ENCODE measurements at places on chromosomes 4 and X.

GRCh38 chrX:124348182-124348581 is 1.8 kb downstream of the SH2D1A start:
- DNase-seq = no peak

DNA sequence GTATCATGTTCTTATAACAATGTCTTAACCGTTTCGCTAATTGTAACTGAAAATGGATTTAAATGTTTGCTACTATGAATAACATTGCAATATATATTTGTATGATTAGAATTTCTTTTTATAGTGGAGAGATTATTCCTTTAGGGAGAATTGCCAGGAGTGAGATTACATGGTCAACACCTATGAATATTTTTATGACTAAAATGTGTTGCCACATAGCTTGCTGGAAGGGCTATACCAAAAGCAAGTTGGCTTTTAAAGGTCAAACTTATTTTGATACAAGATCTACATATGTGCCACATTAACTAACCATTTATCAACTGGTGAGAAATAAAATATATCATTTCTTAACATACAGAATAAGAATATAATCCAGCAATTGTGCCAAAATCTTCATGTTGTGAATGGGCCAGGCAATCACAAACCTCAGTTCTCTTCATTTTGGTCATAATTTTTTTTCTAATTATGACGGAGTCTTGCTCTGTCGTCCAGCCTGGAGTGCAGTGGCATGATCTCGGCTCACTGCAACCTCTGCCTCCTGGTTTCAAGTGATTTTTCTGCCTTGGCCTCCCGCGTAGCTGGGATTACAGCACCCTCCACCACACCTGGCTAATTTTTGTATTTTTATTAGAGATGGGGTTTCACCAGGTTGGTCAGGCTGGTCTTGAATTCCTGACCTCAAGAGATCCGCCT is 10.0 kb upstream of the EGF start:
- no peak for DNase-seq

DNA sequence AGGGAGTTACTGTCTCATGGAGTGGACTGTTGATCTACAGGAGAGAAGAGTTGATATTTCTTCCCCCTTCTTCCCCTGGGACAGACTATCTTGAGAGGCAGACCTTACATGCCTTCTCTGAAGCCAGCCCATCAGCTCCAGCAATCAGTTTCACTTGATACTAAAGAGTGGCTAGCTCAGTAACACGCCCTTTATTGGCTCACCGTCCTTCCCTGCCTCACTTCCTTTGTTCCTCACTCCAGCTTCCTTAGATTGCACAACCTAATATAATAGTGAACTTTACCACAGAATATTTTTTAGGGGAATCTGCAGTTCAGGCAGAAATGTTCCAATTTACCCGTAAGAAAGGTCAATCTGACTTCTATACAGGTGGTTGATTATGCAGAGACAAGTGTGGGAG is 128.1 kb upstream of the NDP start:
- DNase-seq = peak; percentile 14

GRCh38 chrX:9566150-9566621 is 101.3 kb downstream of the TBL1X start:
- DNase-seq = no peak

GRCh38 chrX:2187352-2188115 is 313.2 kb downstream of the DHRSX start:
- DNase-seq = no peak

DNA sequence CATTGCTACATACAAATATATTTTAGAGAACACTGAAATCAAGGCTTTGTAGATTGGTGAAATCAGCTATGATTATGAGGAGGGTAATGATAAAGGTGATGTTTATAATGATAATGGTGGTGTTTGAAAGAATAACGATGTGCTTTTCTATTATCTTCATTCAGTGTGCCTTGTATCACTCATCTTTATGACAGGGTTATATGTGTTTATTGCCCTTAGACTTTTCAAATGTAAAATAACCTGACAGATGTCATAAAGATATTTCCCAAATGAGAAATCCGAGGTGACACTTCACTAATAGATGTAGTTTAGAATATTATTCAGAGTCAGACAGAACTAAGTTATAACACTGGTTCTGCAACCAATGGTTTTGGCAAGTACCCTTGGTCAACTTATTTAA is 323.0 kb upstream of the SPANXN4 start:
- no peak for DNase-seq

DNA sequence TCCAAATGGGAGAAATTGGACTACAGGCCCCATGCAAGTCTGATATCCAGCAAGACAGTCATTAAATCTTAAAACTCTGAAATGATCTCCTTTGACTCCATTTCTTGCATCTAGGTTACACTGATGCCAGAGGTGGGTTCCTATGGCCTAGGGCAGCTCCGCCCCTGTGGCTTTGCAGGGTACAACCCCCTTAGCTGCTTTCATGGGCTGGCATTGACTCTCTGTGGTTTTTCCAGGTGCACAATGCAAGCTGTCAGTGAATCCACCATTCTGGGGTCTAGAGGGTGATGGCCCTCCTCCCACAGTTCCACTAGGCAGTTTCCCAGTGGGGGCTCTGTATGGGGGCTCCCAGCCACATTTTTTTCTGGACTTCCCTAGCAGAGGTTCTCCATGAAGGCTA is 228.5 kb upstream of the ADAMTS3 start:
- no peak for DNase-seq

GRCh38 chr4:36944232-36944631 is 300.3 kb upstream of the NWD2 start:
- DNase-seq = no peak

- DNase-seq = no peak
Measured at GRCh38 chrX:83339724-83340123, 168.4 kb upstream of the POU3F4 start.

DNA sequence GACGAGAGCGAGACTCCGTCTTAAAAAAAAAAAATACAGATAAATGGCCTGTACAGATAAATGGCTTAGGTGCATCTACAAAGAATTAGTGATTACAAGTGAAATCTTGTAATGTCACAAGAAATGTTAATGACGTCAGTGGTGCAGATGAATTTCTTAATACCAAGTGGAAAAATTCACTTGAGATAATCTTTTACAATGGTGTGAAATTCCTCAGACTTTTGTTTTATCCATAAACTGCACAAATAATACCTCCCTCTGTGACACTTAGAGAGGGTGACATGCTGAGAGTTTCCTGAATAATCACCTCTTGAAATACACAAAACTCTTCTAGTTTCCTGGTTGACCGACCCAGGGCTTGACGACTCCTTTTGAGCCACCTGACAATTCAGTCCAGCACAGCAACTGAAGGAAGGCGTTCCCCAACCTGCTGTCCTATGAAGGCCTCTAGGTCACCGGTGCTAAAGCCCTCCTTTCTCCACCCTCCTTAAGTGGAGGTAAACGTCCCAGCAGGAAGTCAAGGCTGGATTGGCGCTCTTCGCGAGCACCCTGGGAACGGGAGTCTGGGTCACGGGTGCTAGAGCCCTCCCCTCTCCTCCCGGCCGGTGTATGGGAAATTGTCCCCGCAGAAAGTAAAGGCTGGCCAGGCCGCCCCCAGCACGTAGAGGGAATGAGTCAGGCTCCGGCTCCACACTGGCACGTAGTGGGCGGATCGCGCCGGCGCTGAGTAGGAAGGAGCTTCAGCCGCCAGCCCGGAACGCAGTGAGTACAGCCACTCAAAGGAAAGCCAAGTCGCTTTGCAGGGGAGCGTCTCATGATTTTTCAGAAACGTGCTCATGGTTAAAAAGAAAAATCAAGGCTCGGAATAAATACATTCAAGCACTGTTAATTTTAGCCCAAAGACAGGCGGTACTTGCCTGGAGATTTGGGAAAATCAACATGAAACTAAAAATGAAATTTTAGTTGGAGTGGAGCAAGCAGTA is at the start of gene TMEM144:
TSS of gene TMEM144 (plus strand) at position 662 of the 983 bp plus-strand sequence. CDS start 2,182 bp downstream, outside the sequence.
- peak; percentile 97 for DNase-seq

GRCh38 chr4:99399017-99399416 is 36.1 kb downstream of the ADH7 start:
- DNase-seq = no peak

DNA sequence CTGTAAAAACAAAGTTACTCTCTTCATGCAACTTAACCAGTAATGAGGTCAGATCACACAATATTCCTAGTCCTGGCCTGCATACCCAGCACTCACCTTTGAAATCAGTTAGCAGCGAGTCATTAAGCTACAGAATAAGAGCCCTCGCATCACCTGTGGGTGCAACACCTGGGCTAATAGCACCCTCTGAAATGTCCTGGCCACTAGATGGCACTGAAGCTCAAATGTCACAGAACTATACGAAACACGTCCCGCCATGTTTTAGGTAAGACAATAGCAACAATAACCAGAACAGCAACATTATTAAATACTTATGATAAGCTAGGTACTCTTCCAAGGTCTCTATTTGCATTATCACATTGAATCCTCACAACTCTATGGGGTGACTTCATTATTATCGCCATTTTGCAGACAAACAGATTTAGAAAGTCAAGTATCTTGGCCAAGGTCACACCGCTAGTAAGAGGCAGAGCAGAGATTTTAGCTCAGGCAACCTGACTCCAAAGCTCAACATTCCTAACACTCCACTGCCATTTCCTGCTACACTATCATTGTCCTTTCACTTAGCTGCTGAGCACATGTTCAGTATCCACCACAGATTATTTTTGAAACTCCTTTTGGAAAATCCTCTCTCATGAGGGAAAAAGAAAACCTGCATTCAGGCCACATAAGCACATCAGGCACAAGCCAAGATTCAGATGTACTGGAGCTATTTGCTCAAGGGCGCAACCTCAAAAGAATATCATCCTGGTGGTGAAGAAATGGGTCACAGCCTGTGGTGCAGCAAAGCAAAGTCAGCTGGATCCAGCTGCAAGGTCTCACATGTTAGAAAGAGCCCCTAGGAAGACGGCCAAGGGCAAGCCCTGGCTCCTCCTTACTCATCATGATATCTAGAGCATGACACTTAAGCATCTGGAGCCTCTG is 59.5 kb upstream of the KDR start:
- DNase-seq = no peak

DNA sequence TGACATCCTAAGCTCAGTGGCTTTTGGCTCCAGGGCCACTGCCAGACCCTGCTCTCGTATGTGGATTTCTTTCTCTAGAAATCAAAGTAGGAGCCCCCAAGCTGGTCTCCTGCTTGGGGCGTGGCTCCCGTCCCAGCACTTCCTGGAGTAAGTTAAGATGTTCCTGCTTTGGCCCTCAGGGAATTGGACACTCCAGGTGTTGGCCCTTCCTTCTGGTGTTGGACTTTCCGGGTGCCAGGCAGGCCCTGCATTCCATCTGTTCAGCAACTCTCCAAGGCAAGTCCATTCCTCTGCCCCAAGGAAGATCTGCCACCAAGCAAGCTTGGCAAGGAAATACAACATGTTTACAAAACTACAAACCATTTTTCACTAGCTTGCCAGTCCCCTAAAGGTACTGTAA is 22.1 kb upstream of the GPC4 start:
- no peak for DNase-seq

- no peak for DNase-seq
Measured at GRCh38 chr4:164572877-164573279, 181.1 kb upstream of the SMIM31 start.

DNA sequence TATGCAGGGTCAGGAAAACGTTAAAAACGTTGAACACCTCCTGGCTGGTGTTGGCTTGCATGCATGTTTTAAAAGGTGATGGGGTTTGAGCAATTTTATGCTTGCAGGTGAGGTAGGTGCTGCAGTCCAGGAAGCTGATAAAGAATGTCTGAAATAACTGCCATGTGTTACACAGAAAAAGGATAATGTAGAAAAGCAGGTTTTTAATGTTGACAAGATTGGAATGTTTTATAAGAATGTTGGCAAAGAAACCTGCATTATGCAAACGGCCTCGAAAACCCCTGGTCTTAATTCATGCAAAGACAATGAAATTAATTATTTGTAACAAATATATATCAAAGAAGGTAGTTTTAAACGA is 723.7 kb upstream of the AGA start:
- DNase-seq = no peak

GRCh38 chr4:107854356-107855022 is 29.8 kb downstream of the SGMS2 start:
- no peak for DNase-seq

DNA sequence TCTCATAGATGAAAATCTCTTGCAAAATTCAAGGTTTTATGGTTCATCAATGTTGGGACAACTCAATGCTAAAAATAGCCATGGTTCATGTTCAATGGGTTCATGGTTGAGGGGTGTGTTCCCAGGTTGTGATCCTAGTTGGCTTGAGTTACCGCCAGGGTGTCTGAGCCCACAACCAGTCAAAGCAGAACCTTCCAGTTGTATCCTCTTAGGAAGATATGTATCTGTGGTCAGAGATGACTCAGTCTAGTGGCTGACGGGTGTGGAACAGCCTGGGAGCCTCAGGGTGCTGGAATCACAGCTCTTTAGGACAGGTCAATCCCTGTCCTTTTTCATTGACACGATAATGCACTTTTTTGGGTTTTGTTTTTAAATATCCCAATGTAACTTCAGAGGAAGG is 192.3 kb upstream of the NR3C2 start:
- no peak for DNase-seq

DNA sequence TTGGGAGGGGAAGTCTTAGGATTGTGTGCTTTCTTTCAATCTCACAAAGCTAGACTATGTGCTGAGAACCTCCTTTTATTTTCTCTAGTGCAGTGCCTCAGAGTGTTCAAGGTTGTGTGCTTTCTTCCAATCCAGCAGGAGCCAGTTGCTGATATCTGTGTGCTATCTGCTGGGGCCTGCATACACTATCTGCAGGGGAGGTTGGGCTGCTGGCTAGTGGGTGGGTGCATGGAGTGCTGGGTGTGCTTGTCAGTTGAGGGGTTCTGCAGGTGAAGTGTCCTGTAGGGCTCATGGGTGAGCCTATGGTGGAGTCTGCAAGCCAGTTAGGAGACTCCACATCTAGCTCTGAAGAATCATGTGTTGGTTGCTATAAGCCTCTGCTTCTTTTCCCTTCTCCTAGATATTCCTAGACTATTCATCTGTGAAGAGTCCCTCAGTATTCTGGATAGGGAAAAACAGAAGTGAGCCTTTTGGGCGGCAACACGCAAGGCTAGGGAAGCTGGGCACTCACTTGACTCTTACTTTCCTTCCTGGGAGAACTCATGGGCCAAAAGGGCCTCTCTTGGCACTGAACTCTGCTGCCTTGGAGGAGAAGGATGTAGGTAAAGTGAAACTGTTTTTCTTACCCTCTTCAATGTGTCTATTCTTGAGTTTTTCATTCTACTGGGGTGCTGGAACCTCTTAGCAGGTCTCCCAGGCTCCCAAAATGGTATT is 8.0 kb upstream of the CISD2 start:
- peak; percentile 35 for DNase-seq
